ENCODE measurements at places on chromosomes 2 and 18. TPM values are rescaled to one million over a fixed set of nuclear protein-coding genes. Genes with fewer than 3 reads are reported as not detected.

DNA sequence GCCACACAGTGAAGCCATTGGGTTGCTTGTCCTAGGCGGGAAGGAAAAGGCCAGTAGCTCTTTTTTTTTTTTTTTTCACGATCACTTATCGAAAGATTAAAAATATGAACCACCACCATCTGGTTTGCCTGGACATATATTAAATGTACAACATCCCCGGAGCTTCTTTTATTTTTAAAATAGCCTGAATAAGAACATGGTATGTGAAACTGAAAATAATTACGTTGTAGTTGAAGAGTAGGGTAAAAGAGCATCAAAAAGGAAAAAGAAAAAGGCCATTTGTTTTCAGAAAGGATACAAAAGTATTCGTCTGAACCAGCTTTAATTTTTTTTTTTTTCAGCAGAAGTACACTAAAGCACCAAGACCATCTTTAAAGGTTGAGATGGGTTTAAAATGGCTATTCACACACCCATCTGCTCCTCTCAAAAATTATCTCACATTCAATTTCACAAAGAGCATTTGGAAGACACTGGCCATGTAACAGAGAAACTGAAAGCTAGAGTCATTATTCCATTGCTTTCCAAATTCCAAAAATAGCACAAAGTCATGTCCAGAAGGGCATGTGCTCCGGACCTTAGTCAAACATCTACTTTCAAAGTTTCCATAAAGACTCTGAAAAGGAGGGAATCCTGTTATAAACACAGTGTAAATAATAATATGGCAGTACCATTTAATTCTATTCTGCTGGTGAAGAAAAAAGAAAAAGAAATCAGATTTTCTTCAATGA, 82.9 kb downstream of the SCN3A start:
- no peak overlapping the region for H3K4me3 ChIP-seq
- H3K36me3 ChIP-seq: no peaks in the 10 kb centered on the region

Gene LIMS3
- polyA plus RNA-seq: 0.38 TPM

DNA sequence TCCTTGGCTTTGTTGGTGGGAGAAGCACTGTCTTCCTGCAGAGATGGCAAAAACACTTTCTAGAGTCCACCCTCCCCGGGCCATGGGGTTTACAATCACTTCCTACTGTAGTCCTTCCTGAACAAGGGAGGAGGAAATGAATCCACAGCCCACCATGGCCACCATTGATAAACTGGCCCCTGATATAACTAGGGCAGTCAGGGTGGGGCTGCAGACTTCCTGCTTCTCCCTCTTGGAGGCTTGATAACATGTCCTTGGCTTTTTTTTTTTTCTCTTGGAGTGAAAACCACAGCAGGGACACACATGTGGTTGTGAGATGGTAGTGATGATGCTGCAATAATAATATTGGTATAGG, 437.8 kb downstream of the ZNF521 start:
- no peaks in the 10 kb centered on the region for H3K27me3 ChIP-seq
- no peaks in the 10 kb centered on the region for H3K36me3 ChIP-seq
- H3K4me3 ChIP-seq: no peak overlapping the region
- no peaks in the 10 kb centered on the region for H3K4me1 ChIP-seq

GRCh38 chr2:206558492-206558891, 83.8 kb upstream of the FAM237A start:
- DNase-seq: no peak
- no peak overlapping the region for H3K4me3 ChIP-seq
- no peaks in the 10 kb centered on the region for H3K27me3 ChIP-seq
- H3K36me3 ChIP-seq: no peaks in the 10 kb centered on the region

DNA sequence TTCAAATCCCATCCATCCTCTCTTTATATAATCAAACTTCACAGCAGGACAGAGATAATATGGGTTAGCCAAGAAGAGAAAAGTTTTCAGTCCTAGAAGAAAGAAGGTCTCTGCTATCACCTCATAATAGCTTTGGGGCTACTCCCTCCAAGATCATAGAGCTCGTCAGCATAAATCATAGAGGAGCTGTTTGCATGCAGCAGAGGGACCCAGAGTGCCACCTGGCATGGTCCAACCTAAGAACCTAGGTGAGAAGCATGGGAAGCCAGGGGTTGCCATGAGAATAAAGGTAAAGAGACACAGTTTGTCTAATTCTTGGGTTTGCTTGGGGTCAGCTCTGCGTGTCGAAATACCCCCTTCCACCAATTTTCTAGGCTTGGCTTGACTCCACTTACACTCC, 87.1 kb upstream of the CYP1B1 start:
- H3K4me3 ChIP-seq: no peak overlapping the region
- H3K36me3 ChIP-seq: no peaks in the 10 kb centered on the region

Gene ATP8B1
- 10.2 TPM for polyA plus RNA-seq

Gene ALKAL2
- 93.6 TPM for polyA plus RNA-seq

DNA sequence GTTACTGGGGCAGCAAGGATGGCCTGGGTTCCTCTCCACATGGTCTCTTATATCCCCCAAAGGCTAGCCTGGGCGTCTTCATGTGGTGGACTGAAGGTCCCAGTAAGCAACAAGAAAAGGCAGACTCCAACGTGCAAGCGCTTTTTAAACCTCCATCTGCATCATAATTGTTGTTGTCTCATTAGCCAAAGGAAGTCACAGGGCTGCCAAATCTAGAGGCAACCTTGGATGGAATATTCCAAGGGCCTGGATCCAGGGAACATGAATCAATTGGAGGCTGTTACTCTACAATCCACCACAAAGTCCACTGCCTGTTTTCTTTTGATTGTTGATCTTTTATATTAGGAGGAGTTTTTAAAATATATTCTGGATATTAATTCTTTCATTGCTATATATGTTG, 118.8 kb downstream of the SH3RF3 start:
- H3K27me3 ChIP-seq: no peaks in the 10 kb centered on the region
- no peaks in the 10 kb centered on the region for H3K36me3 ChIP-seq
- H3K27ac ChIP-seq: no peak overlapping the region
- peaks cover 11% of the 10 kb centered on the region for H3K4me1 ChIP-seq
- no peak overlapping the region for H3K4me3 ChIP-seq
- no peak for DNase-seq

GRCh38 chr2:239465017-239466001, 64.5 kb upstream of the HDAC4 start:
- no peak overlapping the region for H3K27ac ChIP-seq
- peak; percentile 80 for DNase-seq
- H3K4me3 ChIP-seq: no peak overlapping the region
- H3K36me3 ChIP-seq: no peaks in the 10 kb centered on the region

GRCh38 chr2:129464036-129464435, 515.4 kb upstream of the RAB6C start:
- no peaks in the 10 kb centered on the region for H3K36me3 ChIP-seq
- H3K4me1 ChIP-seq: no peaks in the 10 kb centered on the region
- no peak overlapping the region for H3K4me3 ChIP-seq

- no peak overlapping the region for H3K4me3 ChIP-seq
- no peaks in the 10 kb centered on the region for H3K36me3 ChIP-seq
- no peaks in the 10 kb centered on the region for H3K4me1 ChIP-seq
- no peak overlapping the region for H3K27ac ChIP-seq
- no peaks in the 10 kb centered on the region for H3K27me3 ChIP-seq
- no peak for DNase-seq
Observed at GRCh38 chr18:27214831-27215230, 29.7 kb upstream of the CHST9 start.

Gene DUSP28
- 5.0 TPM for polyA plus RNA-seq

DNA sequence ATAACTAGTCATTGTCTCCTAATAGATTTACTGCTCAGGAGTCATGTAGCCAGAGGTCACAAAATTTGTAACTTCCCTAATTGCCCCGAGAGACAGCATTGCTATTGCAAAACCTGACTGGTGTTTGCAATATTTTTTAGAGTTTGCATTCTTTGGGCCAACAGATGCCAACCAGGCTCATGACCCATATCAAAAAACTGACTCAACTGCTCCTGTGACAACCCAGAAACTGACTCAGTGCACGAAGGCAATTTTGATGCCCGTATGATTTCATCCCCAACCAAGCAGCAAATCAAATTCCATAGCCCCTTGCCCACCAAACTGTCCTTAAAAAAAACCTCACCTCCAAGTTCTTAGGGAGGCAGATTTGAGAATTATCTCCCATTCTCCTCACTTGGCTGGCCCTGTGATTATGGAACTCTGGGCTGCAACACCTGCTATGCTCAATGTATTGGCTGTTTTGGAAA, 951.3 kb downstream of the TSN start:
- H3K27ac ChIP-seq: no peak overlapping the region
- H3K4me3 ChIP-seq: no peak overlapping the region
- no peaks in the 10 kb centered on the region for H3K27me3 ChIP-seq
- H3K36me3 ChIP-seq: no peaks in the 10 kb centered on the region
- H3K4me1 ChIP-seq: no peaks in the 10 kb centered on the region

GRCh38 chr18:31401156-31402025, 24.8 kb downstream of the DSG4 start:
- H3K4me1 ChIP-seq: no peaks in the 10 kb centered on the region
- peak; percentile 16 for DNase-seq
- H3K36me3 ChIP-seq: no peaks in the 10 kb centered on the region
- no peak overlapping the region for H3K4me3 ChIP-seq
